ENCODE measurements at places on chromosomes 3 and 15. TPM values are rescaled to one million over a fixed set of nuclear protein-coding genes. Genes with fewer than 3 reads are reported as not detected.
A peak's percentile ranks its signal among the peaks of the same experiment; 100 is the strongest.

GRCh38 chr3:45016916-45017315 lies 9.2 kb upstream of the CLEC3B start:
- no peak for DNase-seq

GRCh38 chr3:155202626-155203025 lies 90.9 kb downstream of the STRIT1 start:
- DNase-seq = no peak

DNA sequence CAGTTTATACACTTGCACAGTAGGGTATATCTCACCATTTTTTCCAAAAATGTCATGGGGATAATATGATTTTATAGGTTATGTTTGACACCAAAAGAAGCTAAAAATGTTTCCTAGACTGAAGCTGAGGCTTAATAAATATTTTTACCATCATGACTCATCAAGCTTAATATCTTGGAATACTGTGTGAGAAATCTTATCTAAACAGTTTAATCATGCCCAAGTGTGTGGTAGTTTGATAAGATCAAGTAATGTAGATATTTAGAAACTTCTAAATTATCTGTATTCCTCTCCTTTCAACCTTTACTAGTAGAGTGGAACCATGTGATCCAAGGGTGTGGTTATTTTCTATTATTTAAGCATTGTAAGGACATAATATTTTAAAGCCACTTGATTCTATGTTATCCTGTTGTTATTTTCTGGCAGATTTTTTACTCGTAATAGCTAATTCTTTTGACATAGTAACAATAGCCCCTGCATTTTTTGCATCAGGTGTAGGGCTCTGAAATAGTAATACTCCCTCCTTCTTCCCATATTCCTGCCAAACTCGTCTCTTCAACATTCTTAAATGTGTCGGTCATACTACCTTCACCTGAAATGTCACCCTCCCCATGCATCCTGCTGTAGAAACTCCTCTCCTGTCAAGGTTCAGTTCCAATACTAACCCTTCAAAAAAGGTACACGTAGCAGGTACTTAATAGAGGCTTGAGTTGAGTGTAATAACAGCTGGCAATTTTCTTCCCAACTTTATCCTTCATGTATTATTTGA lies 729.6 kb downstream of the NLGN1 start:
- no peak for DNase-seq

Gene CAMK2N2
- total RNA-seq = 1.8 TPM

Gene BFSP2
- not detected for total RNA-seq

GRCh38 chr15:58555162-58556027 lies 123.6 kb downstream of the LIPC start:
- DNase-seq = no peak

Gene PRC1
- 46.4 TPM for total RNA-seq

- DNase-seq = peak; percentile 72
Observed at GRCh38 chr3:134625885-134626741, 24.7 kb downstream of the KY start.

Gene ZMYND10
- total RNA-seq = 0.50 TPM

DNA sequence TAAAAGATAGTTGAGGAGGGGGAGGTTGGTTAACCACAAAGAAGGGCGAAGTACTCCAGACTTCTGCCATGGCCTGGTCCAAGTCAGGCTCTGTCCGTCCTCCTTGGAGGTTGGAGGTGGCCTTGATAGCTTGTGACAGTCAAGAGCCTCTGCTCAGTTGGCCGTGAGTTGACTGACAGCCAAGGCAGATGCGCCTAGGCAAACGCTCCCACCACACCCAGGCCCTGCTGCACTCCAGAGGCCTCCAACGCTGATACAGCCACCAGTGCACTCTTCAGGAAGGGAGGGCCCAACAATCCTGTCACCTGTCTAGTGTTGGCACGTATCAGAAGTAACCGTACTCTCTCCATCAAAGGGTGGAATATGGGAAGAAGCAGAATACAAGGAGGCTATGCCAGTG lies 9.3 kb downstream of the RBPMS2 start:
- DNase-seq = no peak

DNA sequence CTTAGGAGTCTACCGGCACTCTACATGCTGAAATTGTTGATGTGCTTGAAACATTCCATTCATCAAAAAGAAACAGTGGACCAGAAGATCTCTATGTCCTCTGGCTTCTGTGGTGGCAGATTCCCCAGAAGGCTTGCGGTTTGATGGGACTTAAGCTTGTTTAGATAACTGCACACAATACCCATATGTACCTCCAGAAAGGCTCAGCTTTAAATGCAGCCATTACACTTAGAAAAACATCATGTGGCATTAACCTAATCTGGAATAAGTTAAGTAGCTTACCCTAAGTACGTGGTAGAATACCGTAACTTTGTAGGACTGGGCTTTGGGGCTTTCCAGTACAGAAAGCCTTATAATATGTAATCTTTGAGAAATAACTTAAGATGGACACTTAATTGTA lies 187.3 kb downstream of the RBMS3 start:
- no peak for DNase-seq

- no peak for DNase-seq
Observed at GRCh38 chr15:48064421-48064820, 56.4 kb upstream of the SLC24A5 start.

- no peak for DNase-seq
Observed at GRCh38 chr3:105770410-105770809, 98.4 kb downstream of the CBLB start.

Gene LYSMD4
- total RNA-seq = 14.1 TPM

DNA sequence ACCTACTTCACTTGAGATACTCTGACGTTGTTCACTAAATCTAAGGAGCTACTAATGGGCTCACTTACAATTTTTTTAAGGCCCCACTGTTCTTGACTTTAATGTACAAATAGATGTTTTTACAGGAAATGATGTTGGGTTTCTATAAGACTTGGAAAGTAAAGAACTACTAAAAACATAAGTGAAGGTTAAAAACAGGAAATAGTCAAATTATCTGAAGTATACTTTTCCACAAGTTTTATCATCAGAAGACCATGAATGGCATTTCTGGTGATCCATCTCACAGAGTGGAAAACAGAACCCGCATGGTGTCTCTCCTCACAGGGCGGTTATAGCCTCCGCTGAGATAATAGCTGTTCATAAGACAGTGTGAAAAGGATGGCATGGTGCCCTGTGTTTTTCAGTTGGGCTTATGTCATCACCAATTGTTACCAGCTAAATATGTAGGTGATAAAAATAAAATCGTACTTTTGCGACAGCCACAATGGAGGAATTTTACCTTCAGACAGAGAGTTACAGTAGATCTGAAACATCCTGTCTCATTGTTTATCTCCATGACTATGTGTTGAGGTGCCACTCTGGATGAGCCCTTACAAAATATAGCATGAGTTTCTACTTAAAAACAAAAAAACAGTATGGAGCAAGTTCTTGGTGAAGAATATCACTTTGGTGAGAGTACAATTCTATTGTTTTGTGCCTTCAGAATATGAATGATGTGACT lies 462.4 kb downstream of the RAP2B start:
- DNase-seq = no peak

Gene ACSBG1
- total RNA-seq = not detected

DNA sequence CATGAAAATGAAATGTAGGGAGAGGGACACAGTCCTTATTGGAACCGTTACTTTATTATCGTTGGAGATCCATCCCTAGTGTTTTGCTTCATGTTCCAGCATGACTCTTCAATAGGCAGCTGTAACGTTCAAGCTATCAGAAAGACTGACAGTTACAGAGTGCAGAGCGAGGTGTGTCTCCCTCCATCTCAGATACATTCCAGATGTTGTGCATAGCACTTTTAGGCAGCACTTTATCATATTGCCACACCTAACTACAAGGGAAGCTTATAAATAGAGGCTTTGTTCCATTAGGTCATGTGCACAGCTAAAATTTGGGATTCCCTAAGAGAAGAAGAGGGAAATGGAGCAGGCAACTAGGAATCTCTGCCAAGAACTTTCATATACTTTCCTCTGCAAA lies 1009.6 kb downstream of the ROBO2 start:
- DNase-seq = no peak

Gene C3orf20
- total RNA-seq = not detected

- DNase-seq = no peak
Observed at GRCh38 chr3:73616056-73616455, 8.7 kb downstream of the PDZRN3 start.

DNA sequence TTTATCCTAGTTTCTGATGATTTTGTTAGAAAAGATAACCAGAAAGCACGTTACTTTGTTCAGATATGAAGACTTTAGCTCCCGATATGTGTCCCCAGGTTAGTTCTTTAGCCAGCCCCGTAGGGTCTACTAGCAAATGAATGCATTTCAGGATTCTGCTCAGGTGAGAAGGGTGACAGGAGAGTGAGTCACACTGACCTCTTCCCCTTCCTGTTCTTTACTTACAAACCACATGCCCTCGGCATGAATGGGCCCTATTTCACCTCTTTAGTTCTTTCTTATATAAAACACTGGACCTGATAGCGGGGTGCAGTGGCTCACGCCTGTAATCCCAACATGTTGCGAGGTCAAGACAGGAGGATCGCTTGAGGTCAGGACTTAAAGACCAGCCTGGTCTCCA lies 98.4 kb downstream of the SLC49A4 start:
- no peak for DNase-seq

- DNase-seq = no peak
Observed at GRCh38 chr3:14539742-14540491, at the start of gene GRIP2. GRIP2 (minus strand) TSS chr3:14540342; CDS start chr3:14540308, 34 bp downstream.

DNA sequence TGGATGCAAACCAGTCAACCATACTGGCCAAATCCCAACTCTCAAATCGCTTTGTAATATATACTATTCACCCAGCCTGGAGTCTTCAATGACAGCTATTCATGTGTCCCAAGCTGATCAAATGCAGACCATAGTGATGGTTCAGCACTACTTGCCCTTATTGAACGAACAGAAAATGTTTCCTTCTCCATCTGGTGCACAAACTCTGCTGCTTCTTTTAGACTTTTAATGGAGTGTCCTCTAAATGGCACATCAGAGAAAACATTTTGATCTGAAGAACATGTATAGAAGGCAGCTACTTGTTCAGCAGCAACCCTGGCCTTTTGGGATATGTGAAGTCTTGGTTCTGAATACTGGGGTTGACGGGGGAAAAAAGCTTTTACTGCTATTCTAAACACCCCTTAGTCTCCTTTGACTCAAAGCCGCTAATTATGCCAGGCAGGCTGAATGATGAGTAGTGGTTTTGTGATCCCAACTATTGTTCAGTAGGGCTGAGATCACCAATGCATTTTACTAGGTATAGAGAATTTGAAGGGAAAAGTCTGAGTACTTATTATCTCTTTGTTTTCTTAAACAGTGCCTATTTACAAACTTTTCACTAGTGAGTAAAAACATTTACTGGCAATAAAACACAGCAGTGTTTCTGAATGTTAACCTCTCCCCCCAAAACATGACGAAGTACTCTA lies 781.2 kb downstream of the ROBO1 start:
- no peak for DNase-seq

Gene DNAH1
- 9.4 TPM for total RNA-seq

DNA sequence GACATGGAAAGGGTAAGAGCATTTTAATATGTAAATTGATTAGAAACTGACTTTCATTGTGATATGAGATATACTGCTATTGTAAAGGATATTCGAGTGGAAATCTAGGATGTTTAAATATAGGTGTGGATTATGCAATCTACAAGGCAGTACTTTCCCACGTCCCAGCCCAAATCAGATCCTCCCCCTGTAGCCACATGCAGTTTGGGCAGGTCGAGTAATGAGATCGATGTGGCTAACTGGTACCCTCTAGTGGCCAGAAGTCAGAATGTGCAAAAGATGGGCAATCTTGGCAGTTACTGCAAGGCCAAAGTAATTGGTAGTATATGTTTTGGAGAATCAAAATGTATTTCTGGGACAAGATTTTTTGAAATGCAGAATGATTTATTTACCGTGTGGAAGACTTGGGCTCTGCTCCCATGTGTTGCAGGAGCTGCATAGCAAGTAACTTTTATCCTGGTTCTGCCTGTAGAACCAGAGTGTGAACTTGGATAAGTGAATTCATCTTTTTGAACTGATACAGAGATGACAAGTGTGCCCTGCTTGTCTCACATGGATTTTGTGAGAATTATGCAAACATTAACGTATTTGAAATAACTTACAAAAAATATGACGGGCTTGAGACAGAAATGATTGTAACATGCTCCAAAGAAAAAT lies 94.5 kb upstream of the ADAMTSL3 start:
- DNase-seq = no peak

Gene TLR9
- not detected for total RNA-seq

Gene MKRN2OS
- total RNA-seq = not detected

Gene TJP1
- total RNA-seq = 119 TPM

GRCh38 chr3:19711160-19711782 lies 222.7 kb downstream of the EFHB start:
- DNase-seq = no peak

GRCh38 chr3:55765906-55766701 lies 279.0 kb upstream of the WNT5A start:
- no peak for DNase-seq

DNA sequence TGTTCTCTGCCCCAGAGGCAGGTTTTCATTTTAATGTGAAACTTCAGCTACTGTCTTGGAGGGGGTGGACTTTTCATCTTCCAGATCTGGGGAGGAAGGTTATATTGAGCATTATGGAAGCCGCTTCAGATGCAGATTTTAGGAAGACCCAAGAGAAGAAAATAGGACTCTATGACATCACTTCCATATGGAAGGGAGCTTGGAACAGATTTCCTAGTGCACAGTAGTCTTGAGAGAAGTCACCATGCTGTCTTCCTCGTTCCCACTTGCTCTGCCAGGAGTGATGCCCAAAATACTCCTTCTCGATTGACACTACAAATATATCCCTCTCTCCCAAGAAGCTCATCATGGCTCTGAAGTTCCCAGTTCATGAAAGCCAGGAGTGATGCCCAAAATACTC lies 197.2 kb downstream of the ATP10A start:
- DNase-seq = no peak

GRCh38 chr15:59401824-59402569 lies 29.3 kb upstream of the MYO1E start:
- DNase-seq = no peak

Gene PIGBOS1
- 15.6 TPM for total RNA-seq

Gene MCTP2
- 0.32 TPM for total RNA-seq

- no peak for DNase-seq
Observed at GRCh38 chr3:157532529-157533297, 29.5 kb upstream of the VEPH1 start.

GRCh38 chr3:46383951-46384330 lies 13.2 kb downstream of the CCR5 start:
- no peak for DNase-seq

Gene FAM81A
- total RNA-seq = not detected

Gene ACVR2B
- total RNA-seq = 9.4 TPM

- no peak for DNase-seq
Observed at GRCh38 chr15:40354408-40355171, 3.4 kb upstream of the DISP2 start.
